Left ventricle myocardium inferior (tissue), 1 donor: ENCODE measurements at places on chromosomes 13 and 19.
A peak's percentile ranks its signal among the peaks of the same experiment; 100 is the strongest.

GRCh38 chr13:90415902-90416301 lies 931.6 kb upstream of the MIR17HG start:
- no peak for DNase-seq

DNA sequence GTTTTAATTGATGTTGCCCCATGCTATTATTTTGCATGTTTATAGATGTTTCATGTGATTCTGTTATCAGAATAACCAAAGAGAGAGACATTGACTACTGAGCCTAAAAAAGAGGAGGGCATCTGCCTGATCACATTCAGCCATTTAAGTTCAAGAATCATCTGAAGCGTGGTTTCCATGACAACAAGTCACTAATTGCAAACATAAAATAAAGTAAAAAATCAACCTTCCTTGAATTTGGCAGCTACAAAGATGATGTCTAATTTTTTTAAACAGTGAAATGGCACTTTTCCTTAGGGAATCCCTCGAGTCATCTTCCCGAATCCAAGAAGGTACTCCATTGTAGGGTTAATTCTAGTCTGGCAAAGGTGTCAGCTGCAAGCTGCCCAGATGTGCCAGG lies 884.2 kb downstream of the DIAPH3 start:
- DNase-seq = no peak

DNA sequence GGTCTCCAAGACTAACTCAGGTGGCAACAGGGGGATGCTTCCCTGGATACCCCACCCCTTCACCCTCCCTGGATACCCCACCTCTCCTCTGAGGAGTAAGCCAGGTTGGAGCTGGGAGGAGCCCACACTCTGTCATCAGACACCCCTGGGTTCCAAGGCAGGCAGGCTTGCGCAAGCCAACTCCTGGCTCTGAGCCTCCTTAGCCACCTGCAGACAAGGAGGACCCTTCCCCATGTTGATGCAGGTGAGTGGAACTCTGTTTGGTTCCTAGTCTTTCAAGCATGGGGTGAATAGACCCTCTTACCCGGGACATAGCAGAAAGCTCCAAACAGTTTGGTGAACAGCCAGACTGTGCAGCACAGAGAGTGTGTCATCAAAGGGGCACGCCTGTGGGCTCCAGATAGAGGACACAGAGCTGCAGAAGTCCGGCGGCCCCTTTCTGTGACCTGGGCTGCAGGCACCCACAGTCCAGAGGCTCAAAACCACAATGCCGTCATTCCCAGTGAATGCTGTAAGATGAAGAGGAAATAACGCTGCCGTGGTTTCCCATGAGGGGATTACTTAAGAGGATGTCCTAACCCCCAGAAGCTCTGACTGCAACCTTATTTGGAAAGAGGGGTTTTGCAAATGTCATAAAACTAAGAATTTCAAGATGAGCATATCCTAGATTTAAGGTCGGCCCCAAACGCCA lies 12.1 kb upstream of the HAS1 start:
- peak; percentile 31 for DNase-seq

- DNase-seq = no peak
Measured at GRCh38 chr13:41652735-41653361, 195.5 kb downstream of the RGCC start.

DNA sequence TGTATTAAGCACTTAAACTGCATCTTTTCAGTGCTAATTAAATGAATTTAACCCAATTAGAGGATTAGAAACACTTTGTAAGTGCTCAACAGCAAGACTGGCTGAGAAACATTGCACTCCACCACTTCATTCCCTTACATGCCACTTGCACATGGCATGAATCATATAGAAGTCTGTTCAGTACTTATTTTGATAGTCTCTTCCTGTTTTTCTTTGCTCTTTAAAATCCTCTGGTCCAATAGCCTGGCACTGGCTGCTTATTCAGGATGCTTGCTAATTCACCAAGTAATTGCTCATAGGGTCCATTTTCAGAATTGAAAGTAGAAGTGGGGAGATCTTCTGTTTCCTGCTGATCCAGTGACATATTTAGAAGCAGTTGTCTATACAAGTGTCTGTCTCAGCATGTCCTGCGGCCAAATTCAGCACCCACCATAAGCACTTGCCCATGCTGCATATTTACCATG lies 900.1 kb downstream of the PCDH9 start:
- no peak for DNase-seq

DNA sequence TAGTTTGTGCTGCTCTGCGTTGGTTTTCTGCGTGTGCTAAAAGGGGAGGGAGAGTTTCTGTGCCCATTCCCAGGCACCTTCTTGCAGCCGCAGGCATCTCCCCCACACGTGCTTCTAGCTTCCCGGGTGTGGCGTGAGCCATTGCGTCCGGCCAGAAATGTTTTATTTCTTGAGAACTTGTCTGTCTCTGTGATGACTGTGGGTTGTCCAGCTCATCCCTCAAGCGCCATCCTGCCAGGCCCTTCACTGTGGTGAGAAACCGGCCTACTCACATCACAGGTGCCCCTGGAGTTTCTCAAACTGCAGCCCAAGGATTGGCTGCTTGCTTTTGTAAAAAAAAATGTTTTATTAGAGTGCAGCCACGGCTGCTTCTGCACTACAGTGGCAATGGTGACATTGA lies 24.2 kb downstream of the EPN1 start:
- no peak for DNase-seq

DNA sequence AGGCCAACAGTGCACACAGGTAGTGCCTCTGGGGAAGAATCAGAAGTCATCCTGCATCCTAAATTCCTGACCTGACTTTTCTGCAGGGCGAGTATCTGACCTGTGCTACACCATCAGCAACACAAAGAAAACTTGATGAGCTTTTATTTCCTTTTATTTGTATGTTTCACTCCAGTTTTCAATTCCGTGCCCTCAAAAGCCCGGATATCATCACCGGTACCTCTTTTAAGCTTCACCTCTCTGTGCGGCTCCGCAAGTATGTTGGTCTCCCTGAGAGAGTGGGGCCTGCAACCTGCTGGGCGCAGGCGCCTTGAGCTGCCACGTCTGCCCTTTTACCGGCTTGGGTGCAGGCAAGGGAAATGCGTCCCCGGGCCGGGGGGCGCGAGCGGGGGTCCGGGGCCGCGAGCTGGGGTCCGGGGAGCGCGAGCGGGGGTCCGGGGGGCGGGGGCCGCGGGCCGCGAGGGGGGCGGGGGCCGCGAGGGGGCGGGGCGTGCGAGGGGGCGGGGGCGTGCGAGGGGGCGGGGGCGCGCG lies 4.3 kb upstream of the DUXA start:
- peak; percentile 31 for DNase-seq
